ENCODE measurements at places on chromosomes 2 and 18.

- DNase-seq = no peak
Observed at GRCh38 chr2:11073251-11073650, 82.0 kb upstream of the SLC66A3 start.

DNA sequence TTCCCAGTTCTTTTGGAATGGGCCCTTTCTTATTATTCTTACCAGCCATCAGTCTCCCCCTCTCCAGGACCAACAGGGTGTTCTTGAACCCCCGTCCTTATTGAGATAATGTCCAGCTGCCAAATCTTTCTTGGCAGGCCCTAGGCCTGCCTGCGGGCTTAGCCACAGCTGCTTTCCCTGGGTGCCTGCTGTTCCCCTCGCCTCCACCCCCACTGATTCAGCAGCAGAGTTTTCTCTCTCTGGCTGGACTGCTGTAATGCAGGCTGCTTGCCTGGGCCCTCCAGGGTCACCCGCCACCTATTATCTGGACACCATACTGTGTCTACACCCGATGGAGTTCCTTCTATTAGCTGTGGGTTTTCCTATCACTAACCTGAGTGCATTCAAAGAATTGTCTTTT is 395.4 kb upstream of the ATP5MC3 start:
- DNase-seq = no peak

- DNase-seq = no peak
Observed at GRCh38 chr2:206031162-206031784, 54.7 kb downstream of the INO80D start.

- DNase-seq = no peak
Observed at GRCh38 chr2:88003074-88003755, 13.1 kb downstream of the RNU2-63P start.

DNA sequence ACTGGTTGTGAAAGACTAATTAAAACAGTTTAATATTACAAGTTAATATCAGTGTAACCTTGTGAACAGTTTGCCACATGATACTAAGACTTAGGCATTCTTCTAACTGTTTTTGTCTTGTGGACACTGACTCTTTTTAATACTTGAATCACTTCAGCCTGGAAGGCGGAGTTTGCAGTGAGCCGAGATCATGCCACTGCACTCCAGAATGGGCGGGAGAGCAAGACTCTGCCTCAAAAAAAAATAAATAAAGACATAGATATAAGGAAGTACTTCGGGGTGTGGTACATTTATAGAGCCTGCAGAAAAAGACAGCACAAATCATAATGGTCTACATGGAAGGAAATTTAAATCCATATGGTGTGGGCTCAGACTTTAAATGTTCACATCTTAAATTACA is 300.4 kb upstream of the NETO1 start:
- DNase-seq = no peak

DNA sequence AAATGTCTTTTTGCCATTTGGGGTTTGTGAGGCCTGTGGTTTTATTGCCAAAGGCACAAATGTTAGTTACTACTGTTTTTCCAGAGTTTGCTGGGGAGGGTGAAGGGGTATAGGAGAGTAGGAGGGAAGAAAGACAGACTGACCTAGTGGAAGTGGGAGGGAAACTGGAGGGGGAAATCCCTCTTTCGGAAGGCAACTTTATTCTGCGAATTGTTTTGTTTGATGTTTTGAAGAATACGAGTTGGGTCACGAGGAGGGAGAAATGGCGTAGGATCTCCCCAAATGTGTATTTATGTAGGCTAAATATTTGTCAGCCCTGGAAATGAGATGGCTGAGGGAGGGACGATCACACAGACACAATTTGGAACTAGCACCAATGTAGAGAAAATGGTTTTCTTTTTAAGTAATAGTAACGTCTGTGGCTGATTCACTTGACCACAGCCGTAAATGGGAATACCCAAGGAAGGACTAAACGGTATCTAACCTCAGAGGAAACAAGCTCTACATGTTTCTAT is 172.3 kb downstream of the ICOS start:
- peak; percentile 21 for DNase-seq

DNA sequence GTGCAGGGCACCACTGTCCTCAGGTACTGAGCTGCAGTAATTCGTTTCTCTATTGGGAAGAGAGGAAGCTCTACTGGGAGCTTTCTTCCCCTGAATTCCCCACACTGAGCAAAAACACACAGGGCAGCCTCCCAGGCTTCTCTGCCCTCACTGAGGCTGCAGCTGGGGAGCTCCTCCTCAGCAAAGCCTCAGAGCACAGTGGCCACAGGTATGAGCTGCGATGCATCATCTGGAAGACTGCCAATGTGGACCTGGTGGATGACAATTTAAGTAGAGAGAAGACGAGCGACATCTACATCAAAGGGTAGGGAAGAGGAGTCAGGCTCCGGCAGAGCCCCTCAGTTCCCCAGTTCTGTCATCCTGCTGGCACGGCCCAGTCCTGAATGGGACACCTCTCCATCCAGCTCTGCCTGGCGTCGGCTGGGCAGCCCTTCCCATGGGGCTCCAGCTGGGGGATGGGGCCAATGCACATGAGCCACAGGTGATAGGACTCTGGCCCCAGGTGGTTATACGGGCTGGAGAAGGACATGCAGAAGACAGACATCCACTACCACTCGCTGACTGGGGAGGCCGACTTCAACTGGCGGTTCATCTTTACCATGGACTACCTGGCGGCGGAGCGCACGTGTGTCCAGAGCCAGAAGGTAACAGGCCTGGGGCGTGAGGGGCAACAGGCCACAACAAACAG is 37.6 kb downstream of the LMAN2L start:
- no peak for DNase-seq

DNA sequence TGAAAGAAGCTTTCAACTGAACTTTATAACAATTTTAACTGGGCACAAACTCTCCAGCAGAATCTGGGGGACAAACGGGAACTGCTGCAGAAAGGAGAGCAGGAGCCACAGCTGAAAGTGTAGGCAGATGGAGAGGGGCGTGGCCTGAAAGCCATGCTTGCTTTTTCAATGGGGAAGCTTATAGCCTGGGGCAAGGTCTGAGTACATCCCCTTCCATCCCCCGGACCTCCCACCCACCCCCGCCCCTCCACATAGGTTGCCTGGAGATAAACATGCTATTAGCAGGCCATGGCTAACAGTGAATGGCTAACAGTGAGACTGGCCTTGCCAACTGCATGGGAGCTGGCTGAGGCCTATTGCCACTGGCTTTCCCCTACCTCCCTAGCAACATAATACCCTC is 317.9 kb upstream of the TANK start:
- no peak for DNase-seq

DNA sequence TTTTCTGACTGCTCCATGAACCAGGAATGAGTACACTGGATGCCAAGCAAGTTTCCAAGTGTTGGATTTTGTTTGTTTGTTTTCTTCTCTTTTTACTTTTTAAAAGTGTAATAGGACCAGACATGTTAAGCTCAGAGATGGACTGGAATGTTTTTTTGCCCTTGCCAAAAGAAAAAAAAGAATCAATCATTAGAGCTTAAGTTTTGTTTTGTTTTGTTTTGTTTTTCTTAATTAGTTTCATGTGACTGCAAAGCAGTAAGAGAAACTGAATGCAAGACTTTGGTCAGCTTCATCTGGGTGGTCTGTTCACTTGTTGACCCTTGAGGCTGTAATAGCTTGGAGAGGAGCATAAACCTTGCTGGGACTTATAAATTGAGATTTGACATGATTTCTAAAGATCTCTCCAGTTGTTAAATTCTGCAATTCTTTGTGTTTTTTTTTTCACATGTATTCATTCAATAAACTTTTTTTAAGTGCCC is 42.4 kb upstream of the SLC1A4 start:
- no peak for DNase-seq

GRCh38 chr18:44841221-44841620 is 160.5 kb downstream of the SETBP1 start:
- no peak for DNase-seq

- no peak for DNase-seq
Observed at GRCh38 chr18:44803019-44803650, 122.4 kb downstream of the SETBP1 start.

GRCh38 chr2:238790126-238790832 is 57.6 kb upstream of the TWIST2 start:
- no peak for DNase-seq

GRCh38 chr18:58196164-58196563 is 152.1 kb downstream of the NEDD4L start:
- DNase-seq = no peak

DNA sequence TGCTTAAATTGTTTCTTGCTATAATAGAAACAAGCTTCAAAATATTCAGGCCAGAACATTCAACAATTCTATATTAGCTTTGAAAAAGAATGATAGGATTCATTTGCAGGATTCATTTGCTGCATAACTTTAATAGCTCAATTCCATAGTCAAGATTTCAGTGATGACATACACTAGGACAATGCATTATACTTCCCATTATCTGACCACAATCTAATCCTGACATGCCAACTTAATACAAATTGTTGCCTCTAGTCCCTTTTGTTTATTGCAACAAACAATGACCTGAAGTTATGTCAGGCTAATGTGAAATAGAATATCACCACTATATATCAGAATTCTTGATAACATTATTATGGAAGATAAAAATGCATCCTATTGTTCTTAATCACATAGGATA is 169.4 kb downstream of the DNAH7 start:
- no peak for DNase-seq

GRCh38 chr2:181157326-181157725 is 176.9 kb downstream of the UBE2E3 start:
- no peak for DNase-seq

DNA sequence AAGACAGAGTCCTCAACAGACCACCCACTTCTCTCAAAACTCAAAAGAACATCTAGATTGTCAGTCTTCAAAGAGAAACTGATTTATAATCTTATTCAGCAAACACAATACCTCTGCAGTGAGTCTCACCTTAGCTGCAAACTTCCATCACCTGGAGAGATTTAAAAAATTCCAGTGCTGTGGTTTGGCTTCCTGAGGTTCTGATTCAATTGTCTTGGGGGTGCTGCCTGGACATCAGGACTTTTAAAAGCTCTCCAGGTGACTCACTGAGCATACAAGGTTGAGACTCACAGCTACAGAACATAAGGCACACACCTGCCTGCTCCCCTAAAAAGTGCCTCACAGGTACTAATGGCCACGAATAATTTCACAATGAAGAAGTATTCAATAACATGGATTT is 40.3 kb downstream of the RNF152 start:
- no peak for DNase-seq

- DNase-seq = no peak
Observed at GRCh38 chr2:171393487-171393886, 40.3 kb downstream of the METTL8 start.

GRCh38 chr2:207138627-207139297 is 27.0 kb downstream of the KLF7 start:
- no peak for DNase-seq

DNA sequence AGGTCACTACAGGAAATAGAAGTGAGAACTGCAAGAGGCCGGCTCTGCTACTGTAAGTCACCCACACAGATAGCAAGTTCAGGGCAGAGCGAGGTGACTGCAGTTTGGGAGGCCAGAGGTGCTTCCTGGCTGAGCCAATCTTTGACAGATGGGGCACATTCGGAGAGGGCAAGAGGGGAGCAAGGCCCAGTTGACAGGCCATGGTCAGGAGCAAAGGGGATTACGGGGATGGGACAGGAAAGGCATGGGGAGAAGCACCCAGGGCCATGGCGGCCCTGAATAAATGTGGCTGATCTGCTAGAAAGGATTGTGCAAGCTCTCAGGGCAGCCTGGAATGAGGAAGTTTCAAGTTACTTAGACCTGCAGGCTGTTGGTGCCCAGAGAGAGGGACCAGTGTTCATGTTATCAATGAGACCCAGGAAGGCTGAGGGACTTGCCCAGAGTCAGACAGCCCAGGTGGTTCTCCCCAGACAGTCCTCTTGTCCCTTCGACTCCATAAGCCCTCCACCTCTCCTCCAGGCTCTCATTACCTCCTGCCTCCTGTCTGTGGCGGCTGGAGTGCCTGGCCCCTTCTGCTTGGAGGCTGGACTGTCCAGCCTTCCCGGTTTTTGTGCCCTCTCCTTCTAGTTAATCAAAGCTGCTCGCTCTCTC is 123.3 kb downstream of the CTIF start:
- DNase-seq = no peak

- DNase-seq = no peak
Observed at GRCh38 chr2:39730685-39731302, 48.3 kb downstream of the THUMPD2 start.

GRCh38 chr2:21627938-21628337 is 504.2 kb downstream of the TDRD15 start:
- DNase-seq = no peak

DNA sequence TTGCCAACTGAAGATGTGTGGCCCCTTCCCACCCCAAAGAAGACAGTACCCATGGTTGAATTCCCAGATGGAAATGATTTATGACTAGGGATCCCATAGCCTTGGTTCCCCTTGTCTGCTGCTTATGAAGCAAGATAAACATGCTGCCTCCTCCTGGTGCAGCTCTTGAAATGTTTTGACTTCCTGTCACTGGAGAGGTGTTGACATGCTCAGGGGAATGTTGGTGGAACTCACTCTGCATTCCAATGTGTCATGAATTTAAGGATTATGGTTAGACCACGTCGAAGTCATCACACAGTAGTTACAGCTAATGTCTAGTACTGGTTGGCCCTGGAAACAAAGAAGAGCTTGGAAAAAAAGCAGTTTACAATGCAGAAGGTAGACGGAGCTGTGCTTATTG is 69.0 kb upstream of the FAM110C start:
- DNase-seq = no peak
